ENCODE measurements at places on chromosomes 1 and 21.

DNA sequence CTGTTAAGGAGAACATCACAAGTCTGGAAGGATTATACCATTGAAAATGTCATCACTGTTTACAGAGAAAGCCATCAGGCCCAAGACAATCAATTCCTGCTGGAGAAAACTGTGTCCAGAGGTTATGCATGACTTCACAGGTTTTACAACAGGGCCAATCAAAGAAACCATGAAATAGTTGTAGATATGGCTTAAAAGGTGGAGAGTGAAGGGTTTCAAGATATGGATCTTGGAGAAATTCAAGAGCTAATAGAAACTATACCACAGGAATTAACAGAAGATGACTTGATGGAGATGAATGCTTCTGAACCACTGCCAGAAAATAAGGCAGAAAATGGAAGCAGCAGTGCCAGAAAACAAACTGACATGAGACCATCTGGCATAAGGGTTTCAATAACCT is 30.2 kb downstream of the USP1 start:
- DNase-seq, result no peak

DNA sequence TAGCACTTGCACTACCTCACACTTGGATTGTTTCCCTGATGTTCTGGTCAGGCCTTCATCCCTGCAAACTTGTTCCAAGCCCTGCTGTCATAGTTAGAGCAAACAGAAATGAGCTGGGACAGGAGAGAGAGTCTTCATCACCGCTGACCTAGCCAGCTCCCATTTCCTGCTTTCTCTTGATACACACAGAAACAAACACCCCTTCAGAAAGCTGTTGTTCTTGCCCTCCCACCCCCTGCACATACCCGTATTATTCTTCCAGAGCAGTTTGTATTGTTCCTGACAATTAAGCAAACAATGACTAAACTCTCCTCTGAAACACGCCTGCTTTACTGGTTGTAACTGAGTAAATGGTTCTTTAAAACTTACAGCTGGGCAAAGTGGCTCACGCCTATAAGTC is 2.9 kb upstream of the SYT2 start:
- DNase-seq, result no peak

GRCh38 chr1:176604461-176604860 is 141.5 kb downstream of the PAPPA2 start:
- no peak for DNase-seq

DNA sequence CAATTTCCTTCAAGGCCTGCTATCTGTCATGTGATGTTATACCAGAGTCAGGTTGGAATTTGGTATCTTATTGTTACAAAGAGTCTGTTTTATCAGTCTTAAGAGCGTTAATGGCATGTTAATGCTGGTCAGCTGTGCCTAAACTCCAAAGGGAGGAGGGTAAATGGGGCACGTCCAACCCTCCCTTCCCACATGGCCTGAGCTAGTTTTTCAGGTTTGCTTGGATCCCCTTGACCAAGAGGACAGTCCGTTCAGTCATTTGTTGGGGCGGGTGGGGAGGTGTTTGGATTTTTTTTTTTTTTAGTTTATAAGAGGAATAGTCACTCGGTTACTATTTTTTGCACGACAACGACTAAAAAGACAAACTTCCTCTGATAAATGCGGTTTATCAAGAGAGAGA is 63.8 kb upstream of the LYST start:
- no peak for DNase-seq

GRCh38 chr1:62528015-62528414 is 69.3 kb upstream of the ANGPTL3 start:
- DNase-seq, result no peak

GRCh38 chr1:172144445-172145061 is 275.9 kb upstream of the C1orf105 start:
- DNase-seq, result no peak

DNA sequence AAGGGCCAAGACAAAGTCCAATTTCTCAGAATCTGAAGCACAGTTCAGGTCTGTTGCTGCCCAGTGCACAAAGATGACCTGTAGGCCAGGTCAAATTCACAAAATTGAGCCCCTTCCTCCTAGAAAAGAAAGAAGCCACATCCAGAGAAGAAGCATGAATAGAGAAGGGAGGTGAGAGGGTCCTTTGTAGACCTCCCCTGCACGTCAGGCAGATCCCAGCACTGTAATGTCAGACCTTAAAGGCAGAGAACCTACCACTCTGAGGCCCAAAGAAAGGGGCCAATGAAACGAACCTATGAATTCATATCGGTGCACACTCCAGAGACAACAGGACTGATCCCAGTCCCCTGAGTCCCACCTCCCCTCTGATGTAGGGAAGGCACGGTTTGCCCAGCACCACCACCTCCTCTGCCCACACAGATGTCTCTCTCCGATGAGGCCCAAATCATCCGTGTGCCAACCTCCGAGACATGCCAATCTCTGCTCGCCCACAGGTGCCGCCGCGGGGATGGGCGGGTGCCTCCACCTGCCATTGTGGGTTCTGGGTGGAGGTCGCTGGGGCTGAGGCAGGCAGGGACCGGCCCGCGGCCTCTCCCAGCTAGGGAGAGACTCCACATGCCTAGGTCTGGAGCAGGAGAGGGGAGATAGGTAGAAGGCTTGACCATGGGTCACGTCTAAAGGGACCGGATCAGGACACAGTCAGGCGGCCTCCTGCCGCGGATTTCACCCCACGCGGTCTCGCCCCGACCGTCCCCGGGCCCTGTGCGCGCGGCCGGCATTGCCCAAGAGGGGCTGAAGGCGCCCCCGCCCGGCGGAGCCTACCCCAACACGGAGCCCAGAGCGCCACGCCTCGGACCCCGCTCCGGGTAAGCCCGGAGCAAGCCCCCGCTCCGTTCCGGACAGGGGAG is 42.1 kb downstream of the RRAGC start:
- no peak for DNase-seq

DNA sequence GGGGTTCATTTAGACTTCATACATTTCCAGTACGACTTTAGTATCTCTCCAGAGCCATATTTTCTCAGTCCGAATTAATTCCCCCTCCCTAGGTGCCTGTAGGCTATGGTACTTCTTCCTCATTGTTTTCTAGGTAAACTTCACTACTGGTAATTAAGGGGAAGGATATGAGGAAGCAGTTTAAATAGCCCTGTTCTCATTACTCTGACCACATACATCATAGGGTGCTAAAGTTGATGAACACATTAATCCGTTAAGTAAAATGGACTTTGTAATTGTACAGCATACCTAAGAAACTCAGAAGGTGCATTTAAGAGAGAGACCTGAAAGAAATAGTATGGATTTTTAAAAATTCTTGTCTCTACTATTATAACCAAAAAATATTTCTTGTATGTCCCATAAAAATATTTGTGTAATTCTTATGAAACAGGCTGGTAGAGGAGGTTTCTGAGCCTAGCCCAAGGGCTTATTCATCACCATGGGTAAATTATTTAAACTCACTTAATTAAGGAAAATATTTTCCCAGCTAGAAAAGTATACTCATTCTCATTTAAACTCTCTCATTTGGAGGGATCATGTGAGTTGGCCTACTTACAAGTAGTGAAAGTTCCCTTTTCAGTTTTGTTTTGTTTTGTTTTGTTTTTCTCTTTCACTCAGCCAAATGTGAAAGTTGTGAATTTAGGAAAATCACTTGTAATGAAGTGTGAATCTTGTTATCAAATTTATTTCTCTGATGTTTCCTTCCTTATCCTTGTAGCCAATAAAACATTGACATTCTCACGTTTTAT is 2.0 kb downstream of the PRMT6 start:
- no peak for DNase-seq

- DNase-seq, result peak; percentile 80
Observed at GRCh38 chr1:207885129-207886032, 25.5 kb downstream of the CD34 start.

DNA sequence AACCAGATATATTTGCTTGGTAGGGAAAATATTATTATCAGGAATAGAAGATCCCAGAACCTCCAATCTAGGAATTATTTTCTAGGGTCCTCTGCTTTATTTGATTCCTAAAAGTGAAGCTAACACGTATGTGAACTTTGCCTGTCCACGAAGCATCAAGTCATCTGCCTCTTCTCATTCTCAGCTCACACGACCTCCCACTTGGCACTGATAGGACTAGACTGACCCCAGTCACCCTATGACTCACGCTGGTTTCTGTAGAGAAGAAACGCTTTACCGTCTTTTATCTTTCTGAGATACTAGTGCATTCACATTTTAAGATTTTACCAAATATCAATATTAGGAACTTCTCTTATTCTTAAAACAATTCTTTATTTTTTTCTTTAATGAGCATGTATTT is 2.0 kb upstream of the KRTAP19-7 start:
- DNase-seq, result no peak

GRCh38 chr21:37232274-37233018 is 34.7 kb downstream of the VPS26C start:
- DNase-seq, result no peak

DNA sequence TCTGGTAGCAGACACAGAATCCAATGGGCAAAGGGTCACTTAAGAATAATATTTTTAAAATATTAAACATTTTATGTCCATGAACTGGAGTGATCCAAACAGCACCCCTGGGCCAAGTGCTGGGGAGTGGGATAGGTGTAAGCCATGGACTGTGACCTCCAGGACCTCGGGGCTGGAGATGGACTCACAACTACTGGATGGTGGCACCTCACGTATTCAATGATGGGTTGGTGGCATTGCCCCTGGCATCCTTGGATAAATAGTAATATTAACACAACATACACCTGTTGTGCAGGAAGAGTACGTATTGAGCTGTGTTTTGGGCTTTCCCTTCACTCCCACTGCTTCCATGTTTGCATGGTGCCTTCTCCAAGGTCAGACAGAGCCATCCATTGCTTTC is 39.3 kb upstream of the TENT5C start:
- DNase-seq, result no peak

- no peak for DNase-seq
Observed at GRCh38 chr1:99252630-99253029, 11.7 kb upstream of the PLPPR4 start.

DNA sequence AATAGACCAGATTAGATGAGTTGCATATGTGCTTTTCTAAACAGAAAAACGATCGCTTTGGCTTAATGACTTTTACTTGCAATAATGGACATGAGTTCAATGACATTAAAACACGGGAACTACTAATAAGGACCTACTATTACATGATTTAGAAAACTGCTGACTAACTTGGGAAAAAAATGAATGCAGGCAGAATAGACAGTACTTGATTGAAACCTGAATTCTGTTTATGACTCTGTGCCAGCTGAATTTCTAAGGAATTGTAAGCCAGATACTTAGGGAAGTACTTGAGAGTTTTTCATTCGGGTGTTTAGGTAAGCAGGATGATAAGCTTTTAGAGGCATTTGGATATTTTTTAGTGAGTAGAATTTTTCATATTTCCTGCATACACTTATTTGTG is 12.0 kb downstream of the ADGRL2 start:
- DNase-seq, result no peak

DNA sequence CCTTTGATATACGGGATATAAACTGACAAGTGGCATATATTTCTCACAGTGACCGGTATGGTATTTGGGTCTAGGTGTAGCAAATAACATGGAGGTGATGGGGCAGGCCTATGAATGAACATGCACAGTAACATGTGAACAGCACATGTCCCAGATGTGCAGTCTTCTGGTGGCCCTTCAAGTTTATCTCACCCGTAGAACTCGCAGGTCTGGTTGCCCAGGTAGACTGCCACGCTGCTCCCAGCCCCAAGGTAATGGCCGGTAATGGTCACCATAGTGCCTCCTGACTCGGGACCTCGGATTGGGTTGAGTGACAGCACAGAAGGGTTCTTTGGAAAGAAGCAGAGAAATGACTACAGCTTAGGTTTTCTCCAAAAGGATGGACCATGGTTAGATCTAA is 141.2 kb upstream of the CD34 start:
- no peak for DNase-seq

- DNase-seq, result no peak
Observed at GRCh38 chr21:45932922-45933502, 48.6 kb upstream of the COL6A1 start.

GRCh38 chr21:44391345-44392091 is 38.1 kb downstream of the TRPM2 start:
- DNase-seq, result no peak

DNA sequence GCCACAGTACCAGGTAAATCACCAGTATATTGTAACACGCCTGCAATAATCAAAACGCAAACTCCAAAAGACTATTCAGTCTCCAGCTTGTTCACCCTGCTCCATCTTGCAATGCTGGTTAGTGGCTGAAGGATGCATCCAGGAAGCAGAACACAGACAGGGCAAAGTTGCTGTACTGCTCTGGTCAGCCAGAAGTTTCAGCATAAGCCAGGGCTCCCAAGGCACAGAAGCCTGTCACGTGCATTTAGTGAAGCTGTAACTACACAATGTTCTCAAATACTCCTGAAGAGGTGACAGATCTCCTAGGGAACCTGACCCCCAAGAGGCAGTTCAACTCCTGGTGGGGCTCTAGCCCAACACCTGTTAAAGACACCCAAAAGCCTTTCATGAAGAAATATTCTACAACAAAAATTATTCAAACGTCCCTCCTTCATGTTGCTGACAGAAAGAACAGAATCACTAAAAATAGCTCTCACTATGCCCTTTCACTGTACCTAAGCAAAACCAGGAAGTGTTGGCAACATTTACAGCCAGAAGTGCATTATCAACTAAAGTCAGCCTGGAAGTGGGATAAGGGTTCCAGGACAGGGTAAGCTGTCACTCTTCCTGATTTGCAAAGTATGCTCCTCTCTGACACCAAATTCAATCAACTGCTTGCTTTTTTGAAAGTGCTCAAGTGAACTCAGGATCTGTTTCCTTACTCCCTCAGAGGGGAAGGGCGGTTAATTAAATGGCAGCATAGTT is 52.1 kb downstream of the SLC35D1 start:
- no peak for DNase-seq

DNA sequence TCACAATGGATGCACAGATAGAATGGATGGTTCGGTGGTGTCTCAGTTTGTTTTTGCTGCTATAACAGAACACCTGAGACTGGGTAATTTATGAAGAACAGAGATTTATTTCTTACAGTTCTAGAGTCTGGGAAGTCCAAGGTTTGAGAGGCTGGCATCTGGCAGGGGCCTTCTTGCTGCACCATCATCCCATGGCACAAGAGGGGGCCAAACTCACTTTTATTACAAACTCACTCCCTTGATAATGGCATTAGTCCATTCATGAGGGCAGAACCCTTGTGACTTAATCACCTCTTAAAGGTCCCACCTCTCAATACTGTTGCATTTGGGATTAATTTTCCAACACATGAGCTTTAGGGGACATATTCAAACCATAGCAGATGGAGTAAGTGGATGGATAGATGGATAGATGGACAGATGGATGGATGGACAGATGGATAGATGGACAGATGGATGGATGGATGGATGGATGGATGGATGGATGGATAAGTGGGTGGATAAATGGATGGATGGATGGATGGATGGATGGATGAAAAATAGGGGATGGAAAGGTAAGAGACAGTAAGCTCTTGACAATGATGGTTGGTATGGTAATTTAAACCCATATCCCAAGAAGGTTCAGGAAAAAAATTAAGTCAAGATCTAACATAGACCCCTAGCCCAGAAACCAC is 16.5 kb downstream of the CAMK2N1 start:
- no peak for DNase-seq

- DNase-seq, result no peak
Observed at GRCh38 chr1:221182791-221183533, 303.7 kb downstream of the HLX start.

DNA sequence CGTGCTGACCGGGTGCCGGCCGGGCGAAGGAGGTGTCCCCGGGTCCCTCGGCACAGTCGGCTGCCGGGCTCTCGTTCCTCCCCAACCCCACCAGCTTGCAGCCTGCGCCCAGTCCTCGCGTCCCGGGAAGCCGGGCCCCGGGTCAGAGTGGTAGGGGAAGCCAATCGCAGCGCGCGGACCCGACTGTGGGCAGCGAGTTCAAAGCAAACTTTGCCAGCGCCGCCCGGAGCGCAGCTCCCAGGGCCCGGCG is 328 bp downstream of the MYCL start:
- no peak for DNase-seq
